Osteocyte (in vitro differentiated cells): ENCODE measurements at places on chromosomes 3 and 15.

GRCh38 chr3:119703820-119704531, 1.2 kb downstream of the CFAP91 start:
- H3K36me3 ChIP-seq, result no peaks in the 10 kb centered on the region
- H3K4me3 ChIP-seq, result peak overlapping the region; percentile 68
- H3K4me1 ChIP-seq, result peaks cover 13% of the 10 kb centered on the region

DNA sequence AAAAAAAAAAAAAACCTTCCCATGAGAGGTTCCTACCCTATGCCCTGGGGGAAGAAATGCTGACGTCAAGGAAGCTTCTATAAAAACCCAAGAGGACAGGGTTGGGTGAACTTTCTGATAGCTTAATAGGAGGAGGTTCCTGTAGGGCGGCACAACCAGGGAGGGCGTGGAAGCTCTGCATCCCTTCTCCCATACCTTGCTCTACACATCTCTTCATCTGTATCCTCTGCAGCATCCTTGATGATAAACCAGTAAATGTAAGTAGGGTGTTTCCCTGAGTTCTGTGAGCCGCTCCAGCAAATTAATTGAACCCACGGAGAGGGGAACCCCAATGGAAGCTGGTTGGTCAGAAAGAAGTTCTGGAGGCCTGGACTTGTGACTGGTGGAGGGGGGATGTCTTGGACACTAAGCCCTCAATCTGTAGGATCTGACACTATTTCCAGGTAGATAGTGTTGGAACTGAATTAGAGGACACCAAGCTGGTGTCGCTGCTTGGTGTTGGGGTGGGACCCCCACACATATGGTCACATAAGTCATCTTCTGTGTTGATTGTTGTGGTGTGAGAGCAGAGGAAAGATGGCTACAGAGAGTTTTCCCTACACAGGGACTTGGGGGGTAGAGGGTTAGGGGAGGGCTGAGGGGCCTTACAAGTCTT, 91.5 kb downstream of the ST6GAL1 start:
- no peak for DNase-seq
- no peak overlapping the region for H3K27ac ChIP-seq
- peaks cover 4% of the 10 kb centered on the region for H3K4me1 ChIP-seq

DNA sequence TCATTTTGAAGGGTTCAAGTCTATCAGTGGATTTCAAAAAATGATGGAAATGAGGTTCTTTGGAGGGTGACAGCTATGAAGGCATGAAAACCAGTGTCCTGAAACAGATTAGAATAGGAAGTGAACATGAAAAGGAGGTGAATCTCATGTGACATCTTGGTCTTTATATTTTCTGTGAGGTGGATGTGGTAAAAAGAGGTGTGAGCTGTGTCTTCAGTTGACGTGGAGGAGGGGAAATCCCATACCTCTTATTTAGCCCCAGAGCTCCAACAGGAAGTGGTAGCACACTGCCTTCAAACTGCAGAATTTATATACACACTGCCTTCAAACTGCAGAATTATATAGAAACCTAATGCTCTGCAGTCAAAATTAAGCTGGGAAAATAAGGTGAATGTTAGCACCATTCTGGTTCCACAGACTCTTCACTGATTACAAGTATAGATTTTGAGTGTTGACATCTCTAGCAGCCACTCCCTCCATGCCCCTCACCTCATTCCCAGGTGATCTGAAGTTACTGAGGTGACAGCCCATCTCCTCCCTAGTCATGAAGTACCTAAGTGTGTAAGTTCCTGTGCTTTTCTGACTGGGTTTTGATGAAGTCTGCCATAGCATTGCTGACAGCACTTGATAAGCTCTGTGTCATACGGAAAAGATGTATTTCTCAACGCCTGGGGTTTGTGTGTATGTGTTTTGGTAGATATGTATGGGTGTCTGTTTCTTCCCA, 2.7 kb downstream of the RAB8B start:
- H3K27ac ChIP-seq, result peak overlapping the region; percentile 17
- H3K4me1 ChIP-seq, result peaks cover 55% of the 10 kb centered on the region
- no peak overlapping the region for H3K4me3 ChIP-seq
- H3K27me3 ChIP-seq, result no peaks in the 10 kb centered on the region

DNA sequence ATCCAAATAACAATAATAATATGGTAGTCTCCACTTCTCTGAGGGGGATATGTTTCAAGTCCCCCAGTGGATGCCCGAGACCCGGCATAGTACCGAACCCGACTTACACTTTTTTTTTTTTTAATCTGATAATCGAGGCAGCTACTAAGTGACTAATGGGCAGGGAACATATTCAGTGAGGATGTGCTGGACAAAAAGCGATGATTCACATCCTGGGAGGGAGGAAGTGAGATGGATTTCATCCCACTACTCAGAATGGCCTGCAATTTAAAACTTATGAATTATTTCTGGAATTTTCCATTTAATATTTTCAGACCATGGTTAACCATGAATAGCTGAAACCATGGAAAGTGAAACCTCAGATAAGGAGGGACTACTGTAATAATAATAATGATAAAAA, 49.5 kb upstream of the SELENOK start:
- no peak overlapping the region for H3K4me3 ChIP-seq
- H3K27me3 ChIP-seq, result no peaks in the 10 kb centered on the region
- peaks cover 4% of the 10 kb centered on the region for H3K4me1 ChIP-seq
- no peak for DNase-seq
- no peaks in the 10 kb centered on the region for H3K36me3 ChIP-seq

GRCh38 chr3:28745436-28745835, 396.8 kb upstream of the AZI2 start:
- no peaks in the 10 kb centered on the region for H3K27me3 ChIP-seq
- H3K4me1 ChIP-seq, result peaks cover 7% of the 10 kb centered on the region
